ENCODE measurements at places on chromosomes 4 and X.

DNA sequence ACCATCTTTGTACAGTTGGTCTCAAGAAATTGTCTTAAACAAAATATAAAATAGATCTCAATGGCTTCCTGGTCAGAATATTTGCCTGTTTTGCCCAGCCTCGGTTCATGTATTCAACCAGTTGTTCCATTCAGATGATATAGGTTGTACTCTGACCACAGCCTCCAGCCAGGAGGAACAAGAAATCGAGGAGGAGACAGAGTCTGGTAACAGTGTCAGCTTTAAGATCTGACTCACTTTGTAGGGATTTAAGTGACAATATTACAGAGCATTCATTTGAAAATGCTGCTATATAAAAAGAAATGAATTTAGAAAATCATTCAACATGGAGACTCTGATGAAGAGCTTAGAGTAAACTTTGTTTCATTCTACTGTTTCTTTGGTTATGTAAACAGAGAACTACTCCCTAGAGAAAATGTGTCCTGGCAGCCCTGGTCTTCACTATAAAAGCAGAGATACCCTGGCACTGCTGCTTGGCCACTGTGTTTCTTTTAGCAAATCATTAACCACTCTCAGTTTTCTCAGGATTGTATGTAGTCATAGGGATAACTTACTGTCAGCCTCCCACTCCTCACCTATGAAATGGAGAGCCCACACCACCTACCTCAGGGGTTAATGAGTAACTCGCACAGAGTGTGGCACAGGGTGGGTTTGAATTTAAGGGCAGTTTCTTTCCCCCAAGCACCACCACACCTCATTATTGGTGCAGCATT lies 53.5 kb downstream of the PAGE2 start:
- DNase-seq: no peak

- no peak for DNase-seq
Observed at GRCh38 chrX:49762175-49762720, 66.5 kb upstream of the PAGE1 start.

- no peak for DNase-seq
Observed at GRCh38 chr4:185625503-185625902, 90.2 kb upstream of the PDLIM3 start.

GRCh38 chrX:45761920-45762319 lies 561.2 kb upstream of the DIPK2B start:
- no peak for DNase-seq

GRCh38 chr4:61049018-61049417 lies 151.1 kb upstream of the ADGRL3 start:
- no peak for DNase-seq

GRCh38 chrX:39903937-39904336 lies 193.8 kb downstream of the BCOR start:
- DNase-seq: peak; percentile 54

DNA sequence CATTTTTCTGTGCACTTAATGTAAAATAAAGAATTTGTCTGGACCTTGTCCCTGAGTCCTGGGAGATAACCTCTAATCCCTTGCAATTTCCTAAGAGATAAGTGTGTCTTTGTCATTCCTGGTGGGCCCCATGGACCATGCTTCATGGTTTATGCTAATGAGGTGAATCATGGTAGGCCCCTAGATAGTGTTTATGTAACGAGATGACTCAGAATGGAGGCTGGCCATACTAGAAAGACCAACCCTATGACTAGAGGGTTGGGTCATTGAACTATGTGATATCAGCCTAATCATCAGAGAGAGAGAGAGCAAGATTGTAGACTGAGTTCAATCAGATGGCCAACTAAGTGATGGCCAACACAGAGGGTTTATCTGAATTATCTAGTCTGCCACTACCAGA lies 64.2 kb upstream of the NHSL2 start:
- DNase-seq: peak; percentile 27

GRCh38 chr4:7941965-7942496 lies 2.4 kb upstream of the AFAP1 start:
- no peak for DNase-seq

- DNase-seq: peak; percentile 86
Observed at GRCh38 chr4:108885211-108885610, 122.4 kb upstream of the ETNPPL start.

GRCh38 chrX:155005190-155005589 lies 17.3 kb downstream of the F8 start:
- no peak for DNase-seq

DNA sequence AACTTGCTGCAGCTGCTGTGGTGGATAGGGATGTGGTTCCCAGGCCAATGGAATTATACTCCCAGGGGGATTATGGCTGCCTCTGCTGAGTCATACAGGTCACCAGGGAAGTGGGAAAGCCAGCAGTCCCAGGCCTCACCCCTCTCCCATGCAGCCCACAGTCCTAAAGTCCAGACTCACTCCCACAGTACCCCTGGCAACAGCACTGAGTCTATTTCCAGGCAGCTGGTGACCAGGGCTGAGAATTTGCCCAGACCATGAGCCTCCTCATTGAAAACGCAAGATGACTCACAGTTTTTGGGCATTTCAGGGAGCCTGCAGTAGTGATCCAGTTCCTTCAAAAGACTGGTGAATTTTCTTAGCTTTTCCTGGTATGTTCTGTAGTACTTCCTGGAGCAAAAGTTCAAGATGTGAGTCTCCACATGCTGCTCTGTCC lies 137.6 kb downstream of the NPNT start:
- peak; percentile 62 for DNase-seq

DNA sequence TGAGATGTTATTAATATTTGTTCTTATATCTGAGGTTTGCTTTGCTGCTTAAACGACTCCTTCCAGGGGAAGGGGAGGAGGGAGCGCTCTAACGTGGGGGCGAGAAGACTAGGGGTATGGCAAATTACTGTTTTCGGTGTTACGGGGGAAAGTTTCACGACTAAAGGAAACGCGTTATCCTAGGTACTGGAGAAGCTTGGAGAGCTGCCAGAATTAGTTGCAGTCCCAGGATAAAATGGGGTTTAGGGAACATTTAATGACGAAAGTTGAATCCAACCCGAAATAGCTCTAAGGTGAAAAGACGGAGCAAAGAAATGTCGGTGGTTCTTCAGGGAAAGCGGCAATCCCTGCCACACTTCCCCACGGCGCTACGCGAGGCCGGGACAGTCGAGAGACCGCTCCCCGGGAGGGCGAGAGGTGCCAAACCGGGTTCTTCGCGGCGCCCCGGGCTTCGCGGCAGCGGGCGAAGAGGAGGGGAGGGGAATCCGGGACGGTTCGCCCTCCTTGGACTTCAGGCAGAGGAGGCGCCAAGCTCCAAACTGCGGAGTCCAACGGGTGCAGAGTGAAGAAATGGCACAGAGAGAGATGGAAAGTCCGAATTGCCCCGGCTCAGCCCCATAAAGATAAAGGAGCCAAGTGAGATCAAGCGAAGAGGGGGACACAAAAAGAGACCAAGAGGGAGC lies 724 bp downstream of the THOC2 start:
- no peak for DNase-seq

- DNase-seq: no peak
Observed at GRCh38 chr4:19134685-19135084, 1113.1 kb upstream of the LCORL start.

DNA sequence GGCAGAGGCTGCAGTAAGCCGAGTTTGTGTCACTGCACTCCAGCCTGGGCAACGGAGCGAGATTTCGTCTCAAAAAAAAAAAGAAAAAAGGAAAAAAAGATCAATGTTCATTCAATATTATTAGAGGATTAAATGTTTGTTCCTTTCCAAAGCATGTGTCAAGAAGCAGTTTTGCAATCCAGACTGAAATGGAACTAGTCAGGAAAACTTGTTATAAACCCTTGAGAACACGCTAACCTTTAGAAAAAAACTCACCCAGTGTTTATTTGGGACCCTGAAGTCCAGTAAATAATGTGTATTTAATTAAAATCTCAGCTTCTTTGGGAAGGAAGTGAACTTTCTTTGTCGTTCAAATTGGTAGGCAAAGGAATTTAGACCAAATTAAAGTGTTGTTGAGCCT lies 16.4 kb upstream of the PRSS12 start:
- no peak for DNase-seq

DNA sequence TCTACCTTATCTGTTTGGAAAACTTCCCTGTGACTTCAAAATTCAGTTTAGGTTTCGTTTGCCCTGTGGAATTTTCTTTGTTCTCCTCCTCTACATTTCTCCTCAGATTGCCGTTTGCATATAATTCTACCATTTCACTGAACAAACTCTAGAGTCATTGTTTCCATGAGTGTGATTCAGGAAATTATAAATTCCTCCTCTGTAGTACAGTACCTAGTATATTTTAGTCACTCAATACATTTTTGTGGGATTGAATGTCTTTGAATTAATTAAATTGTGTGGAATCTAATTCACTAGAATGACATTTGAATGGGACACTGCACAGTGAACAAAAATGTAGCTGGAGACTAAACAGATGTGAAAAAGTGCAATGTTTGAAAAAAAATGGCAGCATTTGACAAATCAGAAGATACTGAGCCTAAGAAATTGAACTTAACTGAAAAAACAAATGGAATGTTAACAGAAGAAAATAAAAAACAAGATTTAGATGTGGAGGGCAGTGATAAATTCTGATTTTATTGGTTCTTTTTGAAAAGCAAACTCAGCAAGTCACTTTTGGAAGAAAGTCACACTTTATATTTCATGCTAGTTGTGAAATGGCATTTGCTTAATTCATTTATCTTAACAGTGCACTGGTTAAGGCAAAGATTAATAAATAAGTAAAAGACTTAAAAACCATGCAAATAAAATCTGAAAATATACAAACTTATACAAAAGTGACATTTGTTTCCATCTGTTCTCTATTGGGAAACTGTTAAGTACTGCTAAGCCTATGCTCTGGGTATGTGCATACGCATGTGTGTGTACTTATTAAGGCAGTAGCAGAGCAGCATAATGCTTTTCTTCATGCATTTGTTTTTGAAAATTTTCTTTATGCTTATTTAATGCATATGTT lies 512.3 kb downstream of the FAT4 start:
- peak; percentile 24 for DNase-seq

DNA sequence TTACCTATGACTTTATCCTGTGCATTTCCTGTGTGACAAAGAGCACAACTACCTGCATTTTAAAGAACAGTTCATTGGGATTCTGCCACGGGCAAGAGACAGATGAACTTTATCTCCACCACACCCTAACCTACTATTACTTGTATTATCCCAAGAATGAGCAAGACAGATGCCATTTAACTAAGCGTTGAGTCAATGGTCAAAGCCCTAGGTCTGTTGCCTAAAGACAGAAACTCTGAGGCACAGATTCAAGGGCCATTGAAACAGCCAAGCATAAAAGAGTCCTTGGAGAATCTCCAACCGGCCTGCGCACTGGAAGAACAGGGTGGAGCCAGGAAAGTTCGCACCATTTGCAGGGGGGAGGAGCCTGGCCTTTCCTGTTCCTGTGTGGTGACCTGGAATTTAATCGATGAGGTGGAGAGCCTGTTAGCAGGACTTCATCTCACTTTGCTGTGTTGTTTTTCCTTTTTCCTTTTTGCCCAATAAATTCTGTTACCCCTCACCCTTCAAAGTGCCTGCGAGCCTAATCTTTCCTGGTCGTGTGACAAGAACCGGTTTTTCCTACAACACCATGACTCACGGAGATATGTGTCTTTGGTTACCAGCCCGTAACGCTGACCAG lies 146.4 kb upstream of the DIAPH2 start:
- DNase-seq: no peak

- no peak for DNase-seq
Observed at GRCh38 chr4:138236037-138236436, 6.1 kb downstream of the SLC7A11 start.

DNA sequence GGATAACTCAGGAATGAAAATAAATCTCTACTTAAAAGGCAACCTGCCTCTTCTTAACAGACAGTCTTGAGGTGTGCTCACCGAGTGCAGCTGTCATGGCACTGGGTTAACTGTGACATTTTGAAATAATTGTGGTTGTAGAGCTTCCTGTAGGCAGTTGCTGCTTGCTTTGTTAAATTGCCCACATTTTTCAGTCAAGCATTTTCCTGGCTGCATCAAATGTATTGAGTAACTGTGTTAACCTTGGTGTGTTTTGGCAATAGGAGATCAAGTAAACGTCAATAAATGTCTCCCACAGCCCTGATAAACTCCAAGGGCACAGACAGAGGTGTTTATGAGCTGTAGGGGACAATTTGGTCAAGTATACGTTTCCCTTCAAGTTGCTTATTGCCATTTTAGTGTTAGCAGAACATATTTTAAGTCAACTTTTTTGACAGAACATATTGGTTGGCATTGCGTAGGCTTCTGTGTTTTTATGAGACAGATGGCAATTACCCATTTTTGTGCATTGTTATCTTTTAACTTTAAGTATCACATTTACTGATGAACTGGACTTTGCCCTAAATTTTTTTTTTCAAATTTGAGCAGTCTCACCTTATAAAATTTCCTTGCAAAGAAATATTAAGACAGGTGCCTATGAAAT lies 527.4 kb downstream of the C4orf33 start:
- DNase-seq: no peak

DNA sequence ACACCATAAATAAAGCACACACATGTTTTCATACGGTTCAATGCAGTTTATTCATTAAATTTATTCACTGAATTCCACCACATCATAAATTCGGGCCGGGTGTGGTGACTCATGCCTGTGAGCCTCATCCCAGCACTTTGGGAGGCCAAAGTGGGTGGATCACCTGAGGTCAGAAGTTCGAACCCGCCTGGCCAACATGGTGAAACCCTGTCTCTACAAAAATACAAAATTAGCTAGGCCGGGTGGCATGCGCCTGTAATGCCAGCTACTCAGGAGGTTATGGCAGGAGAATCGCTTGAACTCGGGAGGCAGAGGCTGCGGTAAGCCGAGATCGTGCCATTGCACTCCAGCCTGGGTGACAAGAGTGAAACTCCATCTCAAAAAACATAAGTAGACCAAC lies 131.6 kb downstream of the PDS5A start:
- peak; percentile 31 for DNase-seq

DNA sequence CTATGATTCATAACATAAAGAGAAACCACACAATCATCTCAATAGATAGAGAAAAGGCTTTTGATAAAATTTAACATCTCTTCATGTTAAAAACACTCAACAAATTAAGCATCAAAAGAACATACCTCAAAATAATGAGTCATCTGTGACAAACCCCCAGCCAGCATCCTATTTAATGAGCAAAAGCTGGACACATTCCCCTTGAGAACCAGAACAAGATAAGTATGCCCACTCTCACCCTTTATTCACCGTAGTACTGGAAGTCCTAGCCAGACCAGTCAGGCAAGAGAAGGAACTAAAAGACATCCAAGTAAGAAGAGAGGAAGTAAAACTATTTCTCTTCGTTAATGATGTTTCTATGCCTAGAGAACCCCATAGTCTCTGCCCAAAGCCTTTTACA lies 507.2 kb downstream of the PABPC4L start:
- no peak for DNase-seq

DNA sequence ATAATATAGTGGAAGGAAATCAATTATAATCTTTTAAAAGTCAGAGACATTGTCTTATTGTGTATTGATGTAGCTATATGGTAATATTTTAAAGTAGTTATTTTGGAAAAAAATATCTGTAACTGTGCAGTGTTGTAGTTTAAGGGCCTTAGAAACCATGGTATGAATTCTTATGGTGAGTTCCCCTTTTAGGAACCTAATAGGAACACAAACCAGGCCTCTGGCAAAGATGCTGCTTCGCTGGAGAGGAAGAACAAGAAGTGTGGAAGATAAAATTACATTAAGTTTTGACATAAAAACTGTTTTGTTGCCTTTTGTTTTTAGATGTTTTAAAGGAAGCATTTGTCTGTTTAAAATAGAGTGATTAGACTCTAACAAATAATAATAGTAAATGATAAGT lies 10.9 kb upstream of the TMPRSS11D start:
- DNase-seq: no peak

GRCh38 chrX:44253575-44253942 lies 89.9 kb downstream of the EFHC2 start:
- DNase-seq: no peak

Measured in fibroblast of skin of scalp (primary cell).